ENCODE measurements at places on chromosomes 12 and 14.

DNA sequence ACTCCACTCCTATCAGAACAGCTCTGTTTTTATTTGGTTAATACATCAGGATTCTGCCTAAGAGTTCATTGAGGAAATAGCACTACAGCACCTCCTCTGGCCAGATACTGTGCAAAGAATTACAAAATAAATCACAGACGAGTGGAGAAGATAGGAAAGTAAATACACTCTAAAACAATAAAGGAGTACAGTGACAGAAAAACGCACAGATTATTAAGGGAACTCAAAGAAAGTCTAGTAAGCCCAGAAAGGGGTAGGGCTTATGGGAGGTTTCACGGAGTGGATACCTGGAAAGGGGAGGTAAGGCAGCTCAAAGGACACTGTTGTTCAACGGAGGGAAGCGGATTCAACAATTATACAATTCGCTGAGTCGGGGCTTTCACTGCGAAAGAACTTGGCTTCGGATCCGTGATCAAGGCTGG is 5.5 kb downstream of the OR10AD1 start:
- DNase-seq, result no peak

DNA sequence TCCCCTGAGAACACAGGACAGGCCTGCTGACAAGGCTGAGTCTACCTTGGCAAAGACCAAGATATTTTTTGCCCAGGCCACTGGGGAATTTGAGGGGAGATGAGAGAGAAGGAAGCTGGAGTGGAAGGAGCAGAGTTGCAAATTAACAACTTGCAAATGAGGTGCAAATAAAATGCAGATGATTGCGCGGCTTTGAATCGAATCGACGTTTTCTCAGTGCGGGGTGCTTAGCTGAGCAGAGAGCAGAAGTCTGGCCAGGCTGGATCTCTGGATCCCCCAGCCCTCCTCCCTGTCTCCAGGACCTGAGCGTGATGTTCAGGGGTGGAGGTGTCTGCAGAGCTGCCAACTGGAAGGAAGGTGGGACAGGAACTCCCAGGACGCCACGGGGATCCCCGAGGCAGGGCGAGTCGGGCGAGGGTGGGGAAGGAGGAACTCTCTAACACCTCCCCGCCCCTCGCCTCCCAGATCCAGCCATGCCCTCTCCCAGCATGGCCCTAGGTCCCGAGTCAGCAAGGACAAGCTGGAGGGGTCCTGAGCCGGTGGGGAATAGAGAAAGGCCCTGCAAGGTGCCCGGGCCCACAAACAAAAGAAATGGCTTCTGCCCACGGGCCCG is 527 bp upstream of the CARMIL3 start:
- no peak for DNase-seq

DNA sequence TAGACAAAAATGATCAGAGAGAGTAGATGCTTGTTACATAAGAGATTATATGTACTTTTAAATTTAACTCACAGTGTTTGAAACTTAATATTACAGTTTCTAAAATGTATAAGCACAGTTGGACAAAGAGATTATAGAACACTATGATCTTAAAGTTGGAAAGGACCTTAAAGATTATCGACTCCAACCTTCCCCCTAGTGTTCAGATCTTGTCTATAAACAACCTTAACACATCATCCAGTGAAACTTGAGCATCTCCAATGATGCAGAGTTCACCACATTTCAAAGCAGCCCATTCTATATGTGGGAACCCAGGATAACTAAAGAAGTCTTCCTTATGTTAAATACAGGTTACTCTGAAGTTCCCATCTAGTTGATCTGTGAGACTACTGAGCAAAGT is 480.8 kb downstream of the RMST start:
- DNase-seq, result no peak

- DNase-seq, result no peak
These were observed 163.5 kb downstream of the PIK3C2G start for GRCh38 chr12:18424857-18425256.

DNA sequence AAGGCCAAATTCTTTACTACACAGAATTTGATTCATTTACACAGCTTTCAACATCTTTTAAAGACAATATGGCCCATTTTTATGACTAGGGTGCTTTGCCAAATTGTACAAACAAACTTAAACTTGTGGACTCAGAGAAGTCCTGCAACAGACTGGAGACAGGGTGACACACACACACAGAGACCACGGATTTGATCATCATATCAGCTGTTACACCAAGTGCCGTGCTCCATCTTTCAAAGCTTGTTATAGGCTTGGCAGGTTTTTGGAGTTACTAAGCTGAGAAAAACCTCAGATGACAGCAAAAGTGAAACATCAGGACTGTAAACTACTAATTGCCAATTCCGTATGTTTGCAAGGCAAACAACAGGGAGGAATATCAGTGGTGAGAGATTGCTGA is 811.7 kb downstream of the GALC start:
- no peak for DNase-seq

- DNase-seq, result no peak
These were observed 48.4 kb downstream of the GTF2A1 start for GRCh38 chr14:81172353-81172752.

DNA sequence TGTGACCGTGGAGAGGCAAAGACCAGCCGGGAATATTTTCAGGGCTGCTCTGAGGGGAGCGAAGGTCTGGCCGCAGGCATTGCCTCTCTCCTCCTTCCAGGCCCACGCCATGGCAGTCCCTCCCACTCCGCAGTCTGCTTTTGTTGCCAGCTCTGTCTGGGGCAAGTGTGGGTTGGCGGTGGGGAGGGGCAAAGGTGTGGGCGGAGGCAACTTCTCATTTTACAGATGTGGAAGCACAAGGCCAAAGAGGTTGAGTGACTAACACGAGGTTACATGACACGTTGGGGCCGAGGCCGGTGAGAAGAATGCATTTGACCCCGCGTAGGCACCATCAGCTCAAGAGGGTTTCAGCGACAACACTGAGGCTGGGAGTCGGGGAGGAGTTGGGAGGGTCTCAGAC is 6.1 kb upstream of the FAIM2 start:
- no peak for DNase-seq

DNA sequence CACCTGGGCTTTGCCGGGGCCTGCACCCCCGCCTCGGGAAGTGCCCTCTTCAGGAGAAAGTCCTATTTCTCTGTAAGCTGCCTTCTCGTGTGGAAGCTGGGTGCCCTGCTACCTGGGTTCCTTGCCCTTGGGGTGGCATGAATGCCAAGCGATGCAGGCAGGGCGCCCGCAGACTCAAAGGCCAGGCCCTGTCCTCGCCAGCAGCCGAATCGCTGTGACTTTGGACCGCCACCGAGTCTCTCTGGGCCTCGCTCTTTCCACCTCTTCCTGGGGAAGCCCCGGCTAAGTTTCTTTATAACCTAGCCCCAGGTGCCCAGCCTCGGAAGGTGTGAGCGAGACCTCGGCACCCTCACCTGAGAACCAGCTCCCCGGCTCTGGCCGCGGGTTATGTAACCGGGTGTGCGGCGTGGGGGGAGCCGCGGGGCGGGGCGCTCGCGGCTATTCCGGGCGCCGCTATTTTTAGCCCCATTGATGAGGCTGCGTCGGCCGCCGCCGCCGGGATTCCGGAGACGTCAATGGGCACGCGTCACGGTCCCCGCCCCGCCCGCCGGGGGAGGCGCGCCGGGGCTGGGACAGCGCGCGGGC is 14.6 kb upstream of the NR4A1 start:
- DNase-seq, result no peak

GRCh38 chr12:56348776-56349175 is 10.1 kb downstream of the IL23A start:
- no peak for DNase-seq

DNA sequence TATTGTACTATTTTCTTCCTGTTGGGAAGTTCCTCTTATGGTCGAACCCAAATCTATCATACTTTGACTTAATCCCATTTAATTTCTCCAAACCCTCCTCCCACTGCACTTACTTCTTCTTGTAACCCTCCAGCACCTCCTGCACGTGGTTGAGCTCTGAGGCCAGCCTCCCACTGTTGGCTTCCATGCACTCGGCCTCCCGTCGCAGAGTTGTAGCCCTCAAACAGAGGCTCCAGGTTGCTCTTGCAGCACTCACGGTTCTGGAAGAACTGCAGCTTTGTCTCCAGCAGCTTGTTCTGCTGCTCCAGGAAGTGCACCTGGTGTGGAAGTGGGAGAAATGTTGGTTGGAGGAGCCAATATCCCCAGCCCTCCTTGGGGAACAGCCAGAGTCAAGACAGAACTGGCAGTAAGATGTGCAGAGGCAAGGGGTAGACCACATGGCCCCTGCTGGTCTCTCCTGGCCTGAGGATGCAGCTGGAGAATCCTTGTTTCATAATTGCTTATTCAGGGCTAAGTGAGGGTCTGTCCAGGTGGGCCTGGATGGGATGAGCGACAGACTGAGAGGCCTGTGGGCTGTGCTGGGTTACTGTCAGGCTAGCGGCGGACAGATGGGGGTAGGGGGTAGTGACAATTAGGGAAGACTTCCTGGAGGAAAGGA is 18.4 kb upstream of the KRT86 start:
- no peak for DNase-seq

DNA sequence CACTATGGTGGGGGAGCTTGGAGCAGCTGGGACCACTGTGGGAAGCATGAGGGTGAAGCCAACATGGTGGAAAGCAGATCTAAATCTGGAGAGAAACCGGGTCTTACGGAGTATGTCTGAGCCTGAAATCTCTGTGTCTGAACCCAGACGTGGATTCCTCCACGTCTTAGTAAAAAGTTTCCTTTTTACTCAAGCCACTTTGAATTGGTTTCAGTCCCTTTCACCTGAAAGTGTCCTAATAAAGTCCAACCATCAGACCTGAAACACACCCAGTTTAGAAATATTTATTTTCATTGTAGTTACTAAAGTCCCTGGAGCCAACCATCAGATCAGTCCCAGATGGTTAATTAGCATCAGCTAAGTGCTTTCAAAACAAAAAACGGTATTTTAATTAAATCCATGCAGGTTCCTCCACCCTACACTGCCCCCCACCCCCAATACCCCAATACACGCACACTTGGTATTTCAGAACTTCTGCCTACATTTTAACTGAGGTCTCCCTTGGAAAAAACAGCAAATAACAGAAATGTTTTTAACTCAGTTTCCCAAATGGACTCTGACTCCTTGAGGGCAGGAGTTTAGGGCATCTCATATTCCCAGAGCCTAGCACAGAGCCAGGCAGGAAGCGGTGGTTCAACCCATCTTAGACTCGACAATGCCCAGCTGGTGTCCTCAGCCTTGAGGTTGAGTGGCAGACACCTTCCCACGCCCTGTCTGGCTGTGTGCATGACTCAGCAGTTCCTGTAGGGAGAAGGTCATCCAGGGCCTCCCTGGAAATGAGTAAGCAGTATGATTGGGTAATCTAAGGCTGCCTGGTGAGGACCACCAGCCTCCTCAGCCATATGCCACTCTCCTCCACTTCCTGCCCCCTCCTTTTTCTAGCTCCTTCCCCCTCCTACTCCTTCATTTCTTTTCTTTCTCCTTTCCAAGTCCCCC is 175.8 kb downstream of the TTC8 start:
- no peak for DNase-seq

GRCh38 chr14:102926104-102926503 is 3.6 kb downstream of the AMN start:
- DNase-seq, result no peak

DNA sequence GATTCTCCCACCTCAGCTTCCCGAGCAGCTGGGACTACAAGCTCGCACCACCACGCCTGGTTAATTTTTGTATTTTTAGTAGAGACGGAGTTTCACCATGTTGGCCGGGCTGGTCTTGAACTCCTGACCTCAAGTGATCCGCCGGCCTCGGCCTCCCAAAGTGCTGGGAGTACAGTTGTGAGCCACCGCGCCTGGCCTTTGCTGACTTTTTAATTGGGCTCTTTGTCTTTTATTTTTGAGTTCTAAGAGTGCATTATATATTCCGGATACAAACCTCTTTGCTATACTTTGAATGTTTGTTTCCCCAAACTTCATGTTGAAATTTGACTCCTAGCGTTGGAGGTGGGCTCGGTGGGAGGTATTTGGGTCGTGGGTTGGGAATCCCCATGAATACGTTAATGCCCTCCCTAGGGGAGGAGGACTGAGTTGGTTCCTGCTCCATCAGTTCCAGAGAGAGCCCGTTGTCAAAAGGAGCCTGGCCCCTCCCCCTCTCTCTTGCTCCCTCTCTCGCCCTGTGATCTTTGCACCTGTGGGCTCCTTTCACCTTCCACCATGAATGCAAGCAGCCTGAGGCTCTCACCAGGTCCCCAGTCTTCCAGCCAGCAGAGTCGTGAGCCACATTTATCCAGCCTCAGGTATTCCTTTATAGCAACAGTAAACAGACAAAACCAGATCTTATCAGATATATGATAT is 103.2 kb upstream of the EVL start:
- no peak for DNase-seq

DNA sequence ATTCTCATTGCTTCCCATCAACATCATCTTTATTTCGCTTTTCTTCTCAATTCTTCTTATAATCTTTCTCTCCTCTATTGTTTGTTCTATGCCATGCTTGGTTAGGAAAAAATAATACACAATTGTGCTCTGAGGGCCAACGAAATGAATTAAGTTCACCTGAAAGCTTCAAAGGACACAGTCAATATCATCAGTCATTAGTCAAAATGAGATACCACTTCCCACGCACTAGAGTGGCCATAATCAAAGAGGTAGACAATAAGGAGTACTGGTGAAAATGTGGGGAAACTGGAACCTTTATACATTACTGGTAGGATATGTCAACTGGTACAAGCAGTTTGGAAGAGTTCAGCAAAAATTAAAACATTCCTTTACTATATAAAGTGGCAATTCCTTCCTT is 91.5 kb downstream of the TMTC1 start:
- DNase-seq, result no peak

- DNase-seq, result no peak
These were observed 268.8 kb downstream of the ADGRD1 start for GRCh38 chr12:131222329-131223139.

- DNase-seq, result no peak
These were observed 618 bp upstream of the AQP6 start for GRCh38 chr12:49972129-49972528.

GRCh38 chr12:60981473-60981872 is 1278.7 kb upstream of the USP15 start:
- no peak for DNase-seq

DNA sequence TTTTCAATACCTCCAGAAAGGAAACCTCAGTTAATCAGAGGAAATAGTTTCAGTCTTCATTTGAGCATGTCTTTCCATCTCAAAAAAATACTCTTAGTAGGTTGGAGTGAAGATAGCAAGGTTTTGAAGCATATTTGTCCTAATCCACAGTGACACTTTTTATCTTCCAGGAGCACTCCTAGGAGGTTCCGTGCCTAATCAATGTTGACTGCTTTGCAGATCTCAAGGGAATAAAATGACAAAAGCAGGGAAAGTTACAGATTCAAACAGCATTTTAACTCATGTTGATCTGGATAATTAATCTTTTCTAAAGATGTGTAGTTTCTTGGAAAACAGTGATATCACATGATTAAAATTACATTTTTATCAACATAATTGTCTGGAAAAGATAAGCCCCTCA is 213.9 kb downstream of the ANO6 start:
- DNase-seq, result no peak

Measured in NCI-H1436 treated with DMSO at 0.1 percent for 48 hours (cell line).